ENCODE measurements at places on chromosomes 2 and 18. TPM values are rescaled to one million over a fixed set of nuclear protein-coding genes. Genes with fewer than 3 reads are reported as not detected.

GRCh38 chr2:19312949-19313348 lies 45.5 kb downstream of the OSR1 start:
- DNase-seq: no peak

- no peak for DNase-seq
Measured at GRCh38 chr18:73843455-73843854, 304.2 kb downstream of the FBXO15 start.

DNA sequence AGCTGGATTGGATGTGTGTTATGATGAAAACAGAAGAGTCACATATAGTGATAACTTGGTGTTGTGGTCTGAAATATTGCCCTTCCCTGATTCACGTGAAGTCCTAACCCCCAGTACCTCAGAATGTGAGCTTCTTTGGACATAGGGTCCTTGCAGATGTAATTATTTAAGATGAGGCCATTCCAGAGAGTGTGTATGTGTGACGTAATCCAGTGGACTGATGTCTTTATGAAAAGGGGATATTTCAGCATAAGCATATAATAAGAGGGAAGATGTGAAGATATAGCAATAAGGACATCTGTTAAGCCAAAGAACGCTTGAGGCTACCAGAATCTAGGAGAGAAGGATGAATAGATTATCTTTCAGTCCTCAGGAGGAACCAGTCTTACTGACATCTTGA lies 62.5 kb downstream of the LTBP1 start:
- no peak for DNase-seq

DNA sequence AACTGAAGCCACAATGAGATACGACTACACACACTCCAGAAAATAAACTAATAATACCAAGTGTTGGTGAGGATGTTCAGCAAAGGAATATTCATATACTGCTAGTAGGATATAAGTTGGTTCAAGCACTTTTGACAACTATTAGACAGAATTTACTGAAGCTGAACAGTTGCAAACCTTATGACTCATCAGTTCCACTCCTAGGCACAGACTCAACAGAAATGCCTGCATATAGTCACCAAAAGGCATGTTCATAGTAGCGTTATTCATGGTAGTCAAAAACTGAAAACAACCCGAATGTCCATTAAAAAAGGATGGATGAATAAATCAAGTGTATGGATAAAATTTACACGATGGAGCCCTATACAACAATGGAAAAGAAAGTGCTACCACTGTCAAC lies 232.0 kb downstream of the ANAPC1 start:
- DNase-seq: no peak

GRCh38 chr2:157245846-157246764 lies 11.4 kb upstream of the GALNT5 start:
- no peak for DNase-seq

Gene COL3A1
- total RNA-seq: not detected

Gene SPP2
- not detected for total RNA-seq

Gene GTF2A1L
- not detected for total RNA-seq

Gene RHOB
- total RNA-seq: 12.7 TPM

Measured in activated naive CD8-positive, alpha-beta T cell treated with anti-CD3 and anti-CD28 coated beads, Interleukin-2, amount 10 ng/mL, durations not matched to agents 7 days and 5 days (primary cell).